ENCODE measurements at places on chromosomes 2 and 18. TPM values are rescaled to one million over a fixed set of nuclear protein-coding genes. Genes with fewer than 3 reads are reported as not detected.

TTC39C gene
- 33.3 TPM for total RNA-seq

ANO7 gene
- total RNA-seq: 0.83 TPM

SNED1 gene
- total RNA-seq: 52.9 TPM

RAPH1 gene
- 19.2 TPM for total RNA-seq

SIX3 gene
- total RNA-seq: not detected

MOGAT1 gene
- total RNA-seq: not detected

HMSD gene
- 0.15 TPM for total RNA-seq

TDRD15 gene
- not detected for total RNA-seq

ARHGEF4 gene
- 1.3 TPM for total RNA-seq

LYPD6 gene
- 0.33 TPM for total RNA-seq

BOLL gene
- not detected for total RNA-seq

ALMS1 gene
- total RNA-seq: 17.0 TPM

CRYBA2 gene
- total RNA-seq: not detected

SCYGR6 gene
- total RNA-seq: not detected

KLHL14 gene
- total RNA-seq: not detected

EFR3B gene
- total RNA-seq: 0.83 TPM

DSG1 gene
- total RNA-seq: not detected

FSHR gene
- total RNA-seq: not detected

CFC1 gene
- total RNA-seq: not detected

COMMD1 gene
- total RNA-seq: 50.3 TPM

CASP10 gene
- 11.6 TPM for total RNA-seq

CPO gene
- 0.17 TPM for total RNA-seq

UGT1A4 gene
- total RNA-seq: not detected

IMP4 gene
- 64.4 TPM for total RNA-seq

FER1L5 gene
- 1.9 TPM for total RNA-seq

VAMP8 gene
- 2.8 TPM for total RNA-seq

DSG4 gene
- total RNA-seq: not detected

MC5R gene
- total RNA-seq: not detected

BOK gene
- total RNA-seq: 17.2 TPM

GPBAR1 gene
- not detected for total RNA-seq

ASB18 gene
- not detected for total RNA-seq

METTL21A gene
- 9.0 TPM for total RNA-seq

All from smooth muscle cell of trachea (primary cell).